ENCODE measurements at places on chromosomes 5 and 9.

DNA sequence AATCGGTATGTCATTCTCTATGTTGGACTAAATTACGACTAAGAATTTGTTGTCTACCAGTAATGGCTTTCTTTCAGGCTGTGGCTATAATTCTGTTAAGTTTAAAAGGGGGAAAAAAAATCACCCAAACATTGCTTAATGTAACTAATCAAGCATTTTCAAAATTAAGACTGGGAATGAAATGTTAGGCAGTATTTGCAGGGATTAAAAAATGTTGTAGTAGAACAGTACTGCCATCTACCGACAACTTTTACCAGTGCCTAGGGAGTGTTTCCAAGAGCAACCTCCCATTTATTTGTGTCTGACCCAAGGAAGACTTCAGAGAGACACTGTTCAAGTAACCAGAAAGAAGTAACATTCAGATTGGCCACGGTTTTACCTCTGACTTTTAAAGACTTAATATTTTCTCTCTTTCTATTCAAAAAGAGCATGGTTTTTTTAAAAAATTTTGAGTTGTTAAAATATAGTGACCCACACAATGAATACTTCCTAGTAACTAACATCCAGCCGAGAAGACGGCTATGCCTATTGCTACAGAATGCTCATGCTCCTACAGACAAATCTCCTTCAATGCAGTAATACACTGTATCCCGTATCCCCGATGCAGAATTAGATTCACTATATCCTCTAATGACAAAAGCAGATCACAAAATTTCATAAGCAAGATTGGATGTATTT, 92.4 kb downstream of the ARL15 start:
- no peaks in the 10 kb centered on the region for H3K27me3 ChIP-seq
- H3K36me3 ChIP-seq: no peaks in the 10 kb centered on the region
- DNase-seq: no peak

DNA sequence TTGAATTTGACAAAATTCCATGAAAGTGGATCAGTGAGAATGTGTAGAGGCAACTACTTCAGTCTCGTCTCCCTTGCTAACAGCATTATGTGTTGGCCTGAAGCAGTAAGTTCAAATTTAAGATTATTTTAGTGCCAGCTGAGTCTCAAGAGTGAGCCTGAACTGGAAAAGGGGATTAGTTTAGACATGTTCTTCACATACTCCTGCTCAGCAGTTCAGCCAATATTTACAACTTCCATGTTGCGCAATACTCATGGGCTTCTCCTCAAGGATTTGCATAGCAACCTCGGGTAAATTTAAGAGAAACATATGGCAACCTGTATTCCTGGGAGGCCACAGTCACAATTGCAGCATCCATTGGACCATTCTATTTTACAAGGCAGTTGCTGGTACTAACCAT, 553.8 kb downstream of the PTPRD start:
- no peaks in the 10 kb centered on the region for H3K27me3 ChIP-seq

DNA sequence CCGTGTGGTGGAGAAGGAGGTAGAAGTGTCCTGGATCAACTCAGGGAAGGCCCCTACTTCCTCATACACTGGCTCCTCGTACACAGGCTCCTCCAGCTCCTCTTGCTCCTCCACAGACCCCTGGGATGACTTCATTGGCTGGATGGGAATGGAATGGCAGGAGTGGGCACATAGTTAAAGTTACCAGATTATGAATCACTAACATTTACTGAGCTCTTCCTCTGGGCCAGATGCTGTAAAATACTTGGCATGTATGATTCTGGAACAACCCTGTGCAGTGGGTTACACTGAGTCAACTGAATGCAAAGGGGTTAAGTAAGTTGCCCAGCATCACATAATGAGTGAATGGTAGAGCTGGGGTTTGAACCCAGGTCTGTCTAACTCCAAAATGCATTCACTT, 3.1 kb upstream of the FCHSD1 start:
- no peak for DNase-seq
- peaks cover 15% of the 10 kb centered on the region for H3K4me1 ChIP-seq
- no peak overlapping the region for H3K4me3 ChIP-seq
- H3K27me3 ChIP-seq: no peaks in the 10 kb centered on the region
- H3K36me3 ChIP-seq: peaks cover 48% of the 10 kb centered on the region

DNA sequence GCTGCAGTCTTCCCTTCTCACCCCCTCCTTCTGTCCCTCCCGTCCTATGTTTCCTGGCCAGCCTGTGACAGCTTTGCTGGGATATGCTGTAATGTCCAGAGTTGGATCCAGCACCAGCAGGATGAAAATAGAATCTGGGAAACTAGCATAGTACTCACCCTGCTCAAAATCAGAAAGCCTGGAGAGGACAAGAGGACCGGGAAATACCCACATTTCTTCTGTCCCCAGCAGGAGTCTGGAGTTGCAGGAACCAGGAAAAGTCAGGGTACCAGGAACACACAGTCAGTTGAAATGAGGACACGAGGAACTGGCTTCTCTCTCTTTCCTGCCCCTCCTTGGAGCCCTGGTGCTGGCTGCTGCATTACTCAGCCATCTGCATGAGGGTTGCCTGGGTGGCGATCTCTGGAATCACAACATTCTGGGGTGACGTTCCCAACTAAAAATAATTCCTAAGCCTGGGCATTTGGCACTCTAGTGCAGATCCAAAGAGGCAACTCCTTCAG, 59.6 kb upstream of the NFIL3 start:
- no peak for DNase-seq
- no peak overlapping the region for H3K4me3 ChIP-seq
- no peak overlapping the region for H3K27ac ChIP-seq
- peaks cover 4% of the 10 kb centered on the region for H3K27me3 ChIP-seq
- no peaks in the 10 kb centered on the region for H3K36me3 ChIP-seq

- H3K27me3 ChIP-seq: no peaks in the 10 kb centered on the region
- no peak for DNase-seq
- H3K27ac ChIP-seq: no peak overlapping the region
- no peak overlapping the region for H3K4me3 ChIP-seq
- H3K4me1 ChIP-seq: no peaks in the 10 kb centered on the region
- H3K36me3 ChIP-seq: no peaks in the 10 kb centered on the region
These were observed 38.8 kb upstream of the SEMA6A start for GRCh38 chr5:116613445-116613844.

- H3K27me3 ChIP-seq: no peaks in the 10 kb centered on the region
- no peak overlapping the region for H3K27ac ChIP-seq
- DNase-seq: no peak
- no peaks in the 10 kb centered on the region for H3K4me1 ChIP-seq
These were observed 395.2 kb upstream of the KIF2A start for GRCh38 chr5:61910771-61911170.

- H3K27ac ChIP-seq: no peak overlapping the region
- H3K27me3 ChIP-seq: no peaks in the 10 kb centered on the region
- no peak for DNase-seq
- no peaks in the 10 kb centered on the region for H3K36me3 ChIP-seq
These were observed 265.0 kb downstream of the MARCHF11 start for GRCh38 chr5:15914638-15915037.

DNA sequence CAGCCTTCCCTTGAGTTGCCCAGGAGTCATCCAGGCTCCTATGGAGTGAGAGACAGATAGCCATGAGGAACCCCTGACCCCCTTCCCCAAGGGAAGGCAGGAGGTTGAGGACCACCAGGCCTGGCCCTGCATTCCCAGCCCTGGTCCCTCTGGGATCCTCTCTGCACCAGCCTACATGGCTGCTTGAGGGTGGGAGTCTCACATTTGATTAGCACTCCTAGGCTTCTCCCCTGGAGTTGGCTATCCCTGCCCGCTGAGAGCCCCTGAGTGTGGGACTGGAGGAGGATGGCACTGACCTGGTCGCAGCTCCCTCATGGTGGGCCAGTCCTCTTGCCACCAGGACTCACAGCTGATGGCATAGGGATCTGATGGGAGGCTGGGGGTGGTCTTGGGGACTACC, 46.7 kb downstream of the SAR1B start:
- H3K27ac ChIP-seq: no peak overlapping the region
- no peak overlapping the region for H3K4me3 ChIP-seq
- H3K4me1 ChIP-seq: peaks cover 15% of the 10 kb centered on the region
- no peak for DNase-seq

DNA sequence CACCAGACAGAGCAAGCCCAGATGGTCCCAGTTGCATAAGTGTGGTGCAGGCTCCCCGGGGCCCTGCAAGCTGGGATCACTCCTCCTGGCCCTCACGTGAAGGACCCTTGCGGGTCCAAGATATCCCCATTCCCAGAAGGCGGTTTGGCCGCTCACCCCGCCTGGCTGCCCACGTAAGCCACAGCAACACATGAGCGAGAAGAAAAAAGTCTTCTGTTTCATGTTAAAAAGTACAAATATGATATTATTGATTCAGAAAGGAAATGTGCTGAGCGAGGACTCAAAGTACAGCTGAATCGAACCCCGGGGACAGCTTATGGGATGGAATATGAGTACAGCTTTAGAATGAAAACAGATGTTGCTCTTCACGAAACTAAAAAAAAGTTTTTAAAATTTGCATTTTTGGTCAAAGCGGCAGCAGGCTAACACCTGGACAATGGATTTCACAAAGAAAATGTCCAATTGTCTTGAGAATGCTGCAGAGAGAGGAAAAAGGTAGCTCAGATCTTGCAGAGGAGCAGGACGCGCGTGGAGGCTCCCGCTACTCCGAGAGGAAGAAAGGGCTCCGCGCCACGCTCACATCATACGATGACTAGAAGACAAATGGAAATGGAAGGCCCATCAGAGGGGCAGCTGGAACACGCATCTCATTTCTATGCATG, 427.6 kb downstream of the IRX1 start:
- H3K4me1 ChIP-seq: peaks cover 23% of the 10 kb centered on the region
- H3K27ac ChIP-seq: no peak overlapping the region
- H3K36me3 ChIP-seq: no peaks in the 10 kb centered on the region
- no peak for DNase-seq

- no peak overlapping the region for H3K27ac ChIP-seq
- H3K36me3 ChIP-seq: no peaks in the 10 kb centered on the region
- peaks cover 7% of the 10 kb centered on the region for H3K4me1 ChIP-seq
- no peak for DNase-seq
These were observed 4.0 kb downstream of the GFI1B start for GRCh38 chr9:132982458-132982857.

GRCh38 chr5:59917121-59917520, 23.6 kb upstream of the PDE4D start:
- H3K36me3 ChIP-seq: no peaks in the 10 kb centered on the region
- no peak overlapping the region for H3K4me3 ChIP-seq
- no peaks in the 10 kb centered on the region for H3K27me3 ChIP-seq
- H3K27ac ChIP-seq: no peak overlapping the region
- H3K4me1 ChIP-seq: no peaks in the 10 kb centered on the region
- DNase-seq: no peak

DNA sequence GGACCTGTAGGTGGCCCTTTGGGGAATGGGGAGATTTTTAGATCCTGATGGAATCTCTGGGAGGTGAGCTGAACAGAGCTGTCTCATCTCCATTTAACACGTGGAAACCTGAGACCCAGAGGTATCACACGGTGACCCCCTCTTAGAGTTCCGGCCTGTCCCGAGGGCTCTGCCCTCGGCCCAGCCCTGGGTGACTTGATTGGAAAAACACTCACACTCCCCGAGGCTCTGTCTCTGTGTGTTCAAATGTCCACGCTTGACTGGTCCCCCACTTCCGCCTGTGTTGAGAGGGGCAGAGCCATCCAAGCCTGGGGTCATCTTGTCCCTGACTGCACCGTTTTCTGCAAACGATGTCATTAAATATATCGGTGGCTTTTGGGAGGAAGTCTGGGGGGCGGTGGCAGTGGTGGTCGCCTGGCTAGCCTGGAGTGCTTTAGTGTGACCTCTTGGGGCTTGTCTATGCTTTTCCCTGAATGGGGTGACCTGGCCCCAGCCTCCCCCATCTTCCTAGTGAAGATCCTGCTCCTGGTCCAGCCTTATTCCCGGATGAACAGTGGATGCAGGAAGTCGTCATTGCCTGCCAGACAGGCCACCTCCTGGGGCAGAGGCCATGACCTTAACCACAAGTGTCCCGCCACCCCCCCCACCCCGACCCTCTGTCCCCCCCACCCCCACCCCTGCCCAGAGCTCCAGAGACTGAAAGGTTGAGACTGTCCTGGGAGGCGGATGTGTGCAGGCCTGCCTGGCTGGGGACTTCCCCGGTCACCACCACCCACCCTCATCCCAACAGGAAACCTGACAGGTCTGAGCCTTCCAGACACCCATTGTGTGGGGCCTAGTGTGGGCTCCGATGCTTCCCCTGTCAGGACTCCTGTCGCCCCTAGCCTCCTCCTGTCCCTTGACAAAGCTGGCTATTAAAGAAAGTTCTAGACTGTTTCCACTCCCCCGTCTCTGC, 5.3 kb upstream of the DAB2IP start:
- H3K36me3 ChIP-seq: no peaks in the 10 kb centered on the region
- peaks cover 5% of the 10 kb centered on the region for H3K27me3 ChIP-seq

- no peak for DNase-seq
- no peaks in the 10 kb centered on the region for H3K36me3 ChIP-seq
- H3K4me3 ChIP-seq: no peak overlapping the region
- H3K27ac ChIP-seq: no peak overlapping the region
- H3K27me3 ChIP-seq: no peaks in the 10 kb centered on the region
These were observed 5.2 kb upstream of the ALDOB start for GRCh38 chr9:101440714-101441230.

DNA sequence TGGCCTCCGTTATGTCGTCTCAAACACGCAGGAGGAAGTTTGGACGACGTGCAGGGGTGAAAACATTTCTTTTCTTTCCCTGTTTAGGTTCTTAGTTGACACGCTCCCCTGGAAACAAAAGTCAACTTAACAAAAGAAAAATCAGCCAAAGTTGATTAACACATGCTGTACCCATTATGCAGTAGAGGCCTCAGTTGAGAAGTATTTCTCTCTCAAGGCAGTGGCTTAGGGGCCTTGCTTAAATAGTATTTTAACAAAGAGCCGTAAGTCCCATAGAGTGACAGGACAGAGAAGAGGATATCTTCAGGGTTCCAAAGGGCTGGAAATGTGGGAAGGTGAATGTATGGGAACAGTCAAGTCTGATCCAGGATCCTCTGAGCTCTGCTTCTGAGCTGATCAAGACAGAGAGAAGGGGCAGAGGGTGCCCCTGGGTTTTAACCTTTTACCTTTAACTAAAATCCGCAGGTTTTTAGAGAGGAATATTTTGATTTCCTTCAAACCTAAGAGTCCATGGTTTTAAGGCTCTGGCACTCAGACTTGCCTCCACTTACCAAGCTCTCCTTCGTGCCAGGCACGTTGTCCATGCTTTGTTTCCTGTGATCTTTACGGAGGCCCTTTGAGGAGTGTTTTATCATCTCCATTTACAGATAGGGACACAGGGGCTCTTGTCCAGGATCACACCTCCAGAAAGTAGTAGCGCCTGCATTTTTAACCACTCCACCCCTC, 629 bp upstream of the CD74 start:
- H3K4me1 ChIP-seq: peaks cover 30% of the 10 kb centered on the region
- peak overlapping the region; percentile 99 for H3K27ac ChIP-seq
- peaks cover 14% of the 10 kb centered on the region for H3K36me3 ChIP-seq
- DNase-seq: no peak
- no peaks in the 10 kb centered on the region for H3K27me3 ChIP-seq

- no peaks in the 10 kb centered on the region for H3K36me3 ChIP-seq
- no peak overlapping the region for H3K27ac ChIP-seq
- H3K4me3 ChIP-seq: peak overlapping the region; percentile 2
These were observed 24.1 kb upstream of the WNK2 start for GRCh38 chr9:93159601-93160471.

DNA sequence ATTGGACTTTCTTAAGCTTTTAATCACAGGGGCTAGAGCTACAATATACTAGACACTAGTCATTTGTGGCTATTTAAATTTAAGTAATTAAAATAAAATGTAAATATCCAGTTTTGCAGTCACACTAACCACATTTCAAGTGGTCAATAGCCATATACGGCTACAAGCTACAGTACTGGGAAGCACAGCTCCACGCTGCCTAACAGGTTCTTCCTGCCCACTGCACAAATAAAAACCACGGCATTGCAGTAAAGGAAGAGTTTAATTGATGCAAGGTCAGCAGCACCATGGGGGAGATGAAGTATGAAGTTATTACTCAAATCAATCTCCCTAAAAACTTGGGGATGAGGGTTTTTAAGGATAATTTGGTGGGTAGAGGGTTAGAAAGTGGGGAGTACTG, 134.1 kb downstream of the LURAP1L start:
- H3K4me1 ChIP-seq: no peaks in the 10 kb centered on the region
- H3K36me3 ChIP-seq: no peaks in the 10 kb centered on the region
- DNase-seq: no peak
